ENCODE measurements at places on chromosomes 6 and 20. TPM values are rescaled to one million over a fixed set of nuclear protein-coding genes. Genes with fewer than 3 reads are reported as not detected.

DNA sequence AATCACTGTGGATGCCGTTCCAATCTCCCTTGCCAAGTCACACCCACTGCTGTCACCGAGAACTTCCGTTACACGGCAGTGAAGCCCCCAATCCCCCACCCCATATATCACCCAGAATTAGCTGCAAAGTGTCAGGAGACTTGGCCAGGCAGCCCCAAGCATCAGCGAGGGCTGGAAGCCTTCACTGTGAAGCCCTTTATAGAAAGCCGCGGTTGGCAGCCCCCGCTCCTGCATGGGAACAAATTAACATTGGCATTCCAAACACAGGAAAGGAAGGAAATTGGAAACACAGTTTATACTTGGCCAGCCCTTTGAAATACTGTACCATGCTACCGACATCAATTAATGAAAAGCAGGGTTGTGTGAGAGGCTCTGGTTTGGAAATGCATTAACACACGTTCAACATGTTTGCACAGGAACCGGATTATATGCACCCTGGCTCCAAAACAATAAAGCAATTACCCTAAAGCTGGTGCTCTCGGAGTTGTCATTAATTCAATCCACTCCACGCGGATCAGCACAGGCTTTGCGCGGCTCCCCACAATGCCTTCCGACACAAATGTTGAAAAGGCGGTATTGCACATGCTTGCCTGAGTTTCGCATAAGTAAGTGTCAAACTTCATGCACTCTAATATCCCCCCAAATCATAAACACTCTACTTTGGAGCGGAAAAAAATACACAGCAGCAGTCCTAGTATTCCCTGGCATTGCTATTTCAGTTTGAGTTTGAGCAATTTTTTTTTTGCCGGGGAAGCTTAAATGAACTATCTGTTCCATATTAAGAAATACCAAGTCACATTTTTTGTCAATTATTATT, 7.1 kb downstream of the BMP7 start:
- no peak for DNase-seq

DNA sequence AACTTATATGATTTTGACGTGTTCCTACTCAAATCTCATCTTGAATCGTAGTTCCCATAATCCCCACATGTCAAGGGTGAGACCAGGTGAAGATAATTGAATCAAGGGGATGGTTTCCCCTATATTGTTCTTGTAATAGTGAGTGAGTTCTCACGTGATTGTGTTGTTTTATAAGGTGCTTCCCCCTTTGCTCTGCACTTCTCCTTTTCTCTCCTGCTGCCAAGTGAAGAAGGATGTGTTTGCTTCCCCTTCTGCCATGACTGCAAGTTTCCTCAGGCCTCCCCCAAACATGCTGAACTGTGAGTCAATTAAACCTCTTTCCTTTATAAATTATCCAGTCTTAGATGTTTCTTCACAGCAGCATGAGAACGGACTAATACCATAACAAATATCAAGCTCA, 83.2 kb downstream of the MANEA start:
- no peak for DNase-seq

- no peak for DNase-seq
Observed at GRCh38 chr20:17648791-17649730, 33.0 kb downstream of the RRBP1 start.

DNA sequence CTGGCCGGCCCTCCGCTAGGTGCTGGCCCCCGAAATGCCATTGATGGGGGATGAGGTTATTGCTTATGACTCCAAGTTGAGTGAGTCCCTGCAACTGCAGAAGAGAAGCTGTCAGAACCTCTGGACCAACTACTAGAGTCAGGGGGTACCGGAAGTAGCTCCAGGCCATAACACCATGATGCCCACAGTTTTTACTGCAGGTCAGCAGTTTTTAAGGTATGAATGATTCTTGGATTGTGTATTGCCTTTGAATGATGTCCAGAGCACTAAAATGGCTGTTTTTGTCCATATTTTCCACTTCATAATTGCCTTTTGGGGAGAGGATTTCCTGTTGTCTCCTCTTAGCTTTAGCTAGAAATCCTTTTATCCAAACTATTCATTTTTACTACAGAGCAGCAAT, 148.4 kb downstream of the PDE10A start:
- no peak for DNase-seq

DNA sequence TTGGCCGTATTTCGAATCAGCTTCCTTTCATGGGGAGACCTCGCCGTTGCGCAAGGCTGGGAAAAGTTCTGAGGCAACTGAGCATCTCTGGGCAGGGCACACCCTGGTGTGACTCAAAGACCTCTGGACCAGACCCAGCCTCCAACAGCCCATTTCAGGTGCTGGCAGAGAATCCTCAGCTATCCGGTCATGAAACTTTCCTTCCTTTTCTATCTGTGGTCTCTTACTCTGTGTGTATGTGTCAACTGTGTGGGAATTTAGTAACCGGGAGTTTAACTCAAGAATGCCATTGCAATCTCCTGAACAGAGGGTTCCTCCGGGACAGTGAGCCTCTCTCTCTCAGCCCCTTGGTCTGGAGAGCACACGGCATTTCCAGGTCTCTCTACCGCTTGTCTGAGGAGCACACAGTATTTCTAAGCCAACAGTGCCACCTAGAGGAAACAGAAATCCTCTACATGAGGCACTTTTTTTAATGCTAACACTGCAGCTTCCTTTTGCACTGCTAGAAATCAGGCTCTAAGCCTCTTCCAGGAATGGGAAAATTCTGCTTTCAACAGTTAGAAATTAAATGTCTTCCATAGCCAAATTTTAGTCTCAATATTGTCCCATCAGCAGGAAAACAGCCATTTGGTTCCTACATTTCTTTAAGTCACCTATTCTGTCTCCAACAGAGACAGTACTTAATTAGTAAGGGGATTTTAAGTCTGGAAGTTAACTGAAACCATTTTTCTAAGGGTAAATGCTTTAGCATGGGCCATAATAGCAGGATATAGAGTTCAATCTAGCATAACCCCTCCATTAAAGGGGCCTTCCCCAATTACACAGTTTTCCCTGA, 32.7 kb downstream of the PLN start:
- peak; percentile 15 for DNase-seq

DNA sequence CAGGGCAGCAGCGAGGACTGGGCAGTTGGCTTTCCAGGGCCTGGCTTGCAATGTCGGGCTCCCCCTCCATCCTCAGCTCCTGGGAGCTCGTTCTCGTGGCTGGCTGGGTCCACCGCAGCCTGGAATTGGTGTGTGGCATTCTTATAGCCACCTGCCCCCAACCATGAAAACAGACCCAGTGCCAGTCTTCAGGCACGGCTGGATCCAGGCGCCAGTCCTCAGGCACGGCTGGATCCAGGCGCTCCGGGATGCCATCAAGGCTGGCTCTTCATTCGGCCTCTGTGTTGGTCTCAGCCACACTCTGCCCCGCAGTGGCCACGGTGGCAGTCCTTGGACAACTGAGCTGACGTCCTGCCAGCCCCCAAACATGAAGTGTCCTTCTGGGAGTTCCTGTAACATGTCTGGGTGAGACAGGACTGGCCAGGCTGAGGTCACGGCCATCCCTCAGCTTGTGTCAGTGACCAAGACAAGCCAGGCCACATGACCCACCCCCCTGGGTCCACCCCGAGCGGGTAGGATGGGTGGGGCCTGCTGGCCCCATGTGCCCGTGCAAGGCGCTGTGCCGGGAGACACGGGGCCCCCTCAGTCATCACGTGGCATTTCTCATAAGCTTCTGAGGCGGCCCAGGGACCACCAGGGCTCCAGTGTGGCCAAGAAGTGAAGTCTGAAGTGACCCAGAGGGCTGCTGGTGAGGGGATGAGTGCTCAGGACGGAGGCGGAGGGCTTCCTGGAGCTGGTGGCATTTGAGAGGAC, 99.0 kb downstream of the TAF4 start:
- DNase-seq: no peak

DNA sequence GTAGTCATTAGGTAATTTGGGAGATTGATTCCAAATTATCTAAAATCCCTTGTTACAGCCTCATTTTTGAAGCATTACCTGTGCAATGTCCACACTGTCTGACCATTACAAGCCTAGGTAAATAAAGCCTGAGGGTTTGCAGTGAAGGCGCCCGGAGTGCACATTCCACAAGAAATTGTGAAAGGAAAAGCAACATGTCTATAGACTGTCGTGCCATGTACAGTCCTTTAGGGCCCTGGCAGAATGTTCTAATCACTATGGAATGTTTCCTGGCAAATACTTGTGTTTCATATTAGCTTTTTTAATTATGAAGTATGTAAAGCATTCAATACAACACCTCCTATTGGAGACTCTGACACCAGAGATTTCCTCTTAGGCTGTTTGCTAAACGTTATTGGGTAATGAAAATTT, 28.9 kb downstream of the PREP start:
- peak; percentile 44 for DNase-seq

GRCh38 chr6:66307490-66307889, 600.5 kb upstream of the EYS start:
- DNase-seq: peak; percentile 40

The OR2J3 gene
- total RNA-seq: not detected

The FRK gene
- 1.3 TPM for total RNA-seq
